SIG-M5 (cell line): ENCODE measurements at places on chromosomes 4 and X.

DNA sequence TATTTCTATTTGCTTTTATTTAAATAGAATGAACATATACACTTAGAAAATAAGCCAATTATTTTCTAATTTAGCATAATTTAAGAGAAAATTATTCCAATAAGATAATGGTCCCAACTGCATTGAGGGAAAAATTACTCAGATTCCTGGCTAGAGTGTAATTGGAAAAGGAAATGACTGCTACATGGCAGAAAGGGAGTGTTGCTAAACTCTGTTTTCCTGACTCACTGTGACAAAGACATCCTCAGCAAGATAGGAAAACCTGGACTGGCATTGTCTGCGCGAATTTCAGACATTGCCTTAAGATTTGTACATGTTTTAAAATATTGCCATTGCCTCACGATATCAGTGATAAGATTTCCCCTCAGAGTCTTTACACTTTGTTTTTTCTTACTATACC, 8.2 kb downstream of the TNIP3 start:
- no peak for DNase-seq

DNA sequence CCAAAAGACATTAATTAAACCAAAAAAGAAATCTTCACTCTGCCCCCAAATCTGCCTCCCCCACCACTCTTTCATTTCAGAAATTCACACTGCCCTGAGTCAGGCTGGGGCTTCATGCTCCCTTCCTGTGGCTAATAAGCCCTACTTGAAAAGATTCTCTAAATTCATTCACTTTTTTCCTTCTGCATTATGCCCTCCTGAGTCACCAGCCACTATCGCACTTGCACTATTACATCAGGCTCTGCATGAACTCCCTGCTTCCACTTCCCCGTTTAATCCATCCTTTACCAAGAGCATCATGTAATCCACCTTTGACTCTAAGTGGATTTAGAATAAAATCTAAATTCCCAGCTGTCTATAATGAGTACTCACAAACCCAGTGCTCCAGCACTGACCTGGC, 295.4 kb upstream of the KLF3 start:
- DNase-seq = no peak

DNA sequence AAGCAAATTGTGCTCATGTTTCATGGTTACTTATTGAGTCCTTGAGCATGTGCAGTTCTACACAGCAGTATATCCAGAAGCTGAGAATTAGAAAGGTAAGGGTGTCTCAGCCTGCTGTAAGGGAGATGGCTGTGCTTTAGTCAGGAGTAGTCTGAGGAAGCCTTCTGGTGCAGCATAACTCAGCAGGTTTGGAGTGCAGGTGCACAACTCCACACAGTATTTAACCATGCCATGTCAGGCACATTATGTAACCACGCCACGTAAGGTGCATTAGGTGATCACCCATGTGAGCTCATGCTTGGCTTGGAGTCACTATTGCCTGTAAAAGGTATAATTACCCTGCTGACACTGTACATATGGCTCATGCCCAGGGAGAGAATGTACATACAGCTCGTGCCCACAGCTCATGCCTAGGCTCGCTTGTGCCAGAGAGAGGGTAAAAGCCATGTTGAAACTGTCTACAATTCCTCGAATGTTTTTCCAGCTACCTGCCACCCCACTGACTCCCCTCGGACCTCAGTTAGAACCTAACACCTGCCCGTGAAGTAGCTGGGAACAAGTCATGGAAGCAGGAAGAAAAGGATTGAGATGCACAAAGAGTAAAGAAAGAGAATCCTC, 37.8 kb downstream of the UCHL1 start:
- DNase-seq = no peak

- no peak for DNase-seq
Measured at GRCh38 chrX:154802947-154803346, 2.3 kb downstream of the MPP1 start.

- DNase-seq = no peak
Measured at GRCh38 chr4:174170091-174170490, 113.4 kb downstream of the FBXO8 start.

- DNase-seq = no peak
Measured at GRCh38 chrX:24242649-24243175, 71.2 kb downstream of the SUPT20HL2 start.

- DNase-seq = no peak
Measured at GRCh38 chr4:118953276-118953675, 64.6 kb downstream of the SYNPO2 start.

DNA sequence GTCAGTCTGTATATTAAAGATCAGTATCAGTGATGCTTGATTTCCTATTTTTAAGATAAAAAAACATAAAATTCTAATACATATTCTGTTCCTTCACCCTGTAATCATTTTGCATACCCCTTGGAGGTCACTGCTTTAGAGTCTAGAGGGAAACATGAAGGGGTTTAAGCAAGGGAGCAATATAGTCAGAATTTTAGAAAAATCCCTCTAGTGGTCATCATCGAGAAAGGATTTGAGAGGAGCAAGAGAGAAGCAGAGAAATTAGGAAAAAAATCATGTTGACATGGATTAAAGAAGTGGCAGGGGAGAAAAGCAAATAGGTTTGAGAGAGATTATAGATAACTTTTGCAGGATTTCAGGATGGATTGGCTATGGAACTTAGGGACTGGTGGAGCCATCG, 11.1 kb downstream of the APEX2 start:
- no peak for DNase-seq

DNA sequence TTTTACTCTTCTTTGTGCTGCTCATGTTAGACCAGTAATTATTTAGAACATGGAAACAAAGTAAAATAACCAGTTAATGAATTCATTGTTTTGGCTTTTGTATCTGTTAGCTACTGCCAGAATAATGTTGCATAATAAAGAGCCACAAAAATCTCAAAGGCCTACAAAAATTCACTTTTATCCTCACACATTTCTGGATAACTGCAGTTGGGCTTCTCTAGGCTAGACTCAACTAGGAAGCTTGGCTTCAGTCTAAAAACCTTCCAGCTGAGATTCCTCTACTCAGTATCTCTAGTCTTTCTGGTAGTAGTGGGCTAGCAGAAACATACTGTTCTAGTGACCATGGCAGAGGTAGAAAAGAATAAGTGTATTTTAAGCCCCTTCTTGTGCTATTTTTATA, 73.0 kb downstream of the FAT4 start:
- no peak for DNase-seq

DNA sequence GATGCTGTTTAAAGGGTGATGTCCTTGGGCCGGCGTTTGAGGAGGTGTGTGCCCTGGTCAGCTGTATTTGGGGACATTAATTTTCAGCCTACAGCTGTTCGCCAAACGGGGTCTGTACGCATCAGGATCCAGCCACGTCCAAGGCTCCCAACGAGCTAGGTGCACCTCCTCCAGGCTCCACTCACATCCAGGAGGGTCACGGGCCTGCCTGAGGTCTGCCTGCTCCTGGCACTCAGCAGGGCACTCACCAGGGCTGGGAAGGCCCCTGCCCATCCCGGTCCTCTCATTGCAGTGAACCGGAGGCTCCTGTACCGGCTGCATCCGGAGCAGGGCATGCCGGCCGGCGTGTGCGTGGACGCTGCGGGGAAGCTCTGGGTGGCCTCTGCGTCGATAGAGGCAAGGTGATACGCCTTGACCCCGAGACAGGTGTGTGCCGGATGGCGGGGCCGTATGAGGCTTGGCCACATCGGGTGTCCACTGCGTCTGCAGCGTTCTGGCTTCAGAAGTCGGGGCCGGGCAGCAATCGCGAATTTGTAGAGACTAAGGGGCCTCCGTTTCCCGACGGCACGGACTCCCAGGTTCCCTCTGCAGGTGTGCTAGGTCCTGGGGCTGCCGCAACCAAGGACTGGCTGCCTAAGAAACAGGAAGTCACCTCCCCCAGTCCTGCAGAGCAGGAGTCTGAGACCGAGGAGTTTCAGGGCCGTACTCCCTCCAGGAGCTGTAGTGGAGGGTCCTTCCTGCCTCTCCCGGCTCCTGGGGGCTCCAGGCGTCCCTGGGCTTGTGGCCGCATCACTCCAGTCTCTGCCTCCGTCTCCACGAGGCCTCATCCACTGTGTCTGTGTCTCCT, 27.5 kb upstream of the PLCXD1 start:
- DNase-seq = no peak

GRCh38 chr4:176343286-176343685, 23.5 kb downstream of the SPCS3 start:
- DNase-seq = no peak

DNA sequence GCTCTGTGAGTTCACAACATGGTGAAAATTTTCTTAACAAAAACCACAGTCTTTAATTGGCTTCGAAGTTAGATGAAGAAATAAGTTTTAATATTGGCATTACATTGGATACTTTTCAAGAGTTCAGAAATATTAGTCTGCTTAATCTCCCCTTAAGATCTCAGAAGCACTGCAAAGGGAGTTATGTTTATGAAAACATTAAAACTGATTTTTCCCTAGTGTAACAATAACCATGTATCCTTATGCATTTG, 1.5 kb downstream of the SETD7 start:
- no peak for DNase-seq

GRCh38 chr4:98446499-98447375, 185.6 kb downstream of the RAP1GDS1 start:
- DNase-seq = no peak

DNA sequence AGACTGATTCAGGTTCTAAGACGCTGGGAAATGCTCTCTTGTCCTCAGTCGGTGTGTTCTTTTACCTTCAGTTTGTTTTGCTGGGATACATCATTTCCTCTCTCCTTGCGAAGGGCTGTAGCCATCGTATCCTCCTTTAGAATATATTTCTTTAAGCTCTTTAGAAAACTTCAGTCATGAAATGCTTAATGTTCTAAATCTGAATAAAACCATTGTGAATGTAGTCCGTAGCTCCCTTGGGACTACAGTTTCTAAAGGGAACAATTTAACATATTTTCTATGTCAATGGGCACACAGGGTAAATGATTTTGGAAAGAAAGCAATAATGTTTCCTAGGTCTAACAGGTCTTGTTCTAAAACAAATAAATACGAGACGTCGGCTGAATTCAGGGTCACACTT, 40.6 kb downstream of the STOX2 start:
- no peak for DNase-seq

DNA sequence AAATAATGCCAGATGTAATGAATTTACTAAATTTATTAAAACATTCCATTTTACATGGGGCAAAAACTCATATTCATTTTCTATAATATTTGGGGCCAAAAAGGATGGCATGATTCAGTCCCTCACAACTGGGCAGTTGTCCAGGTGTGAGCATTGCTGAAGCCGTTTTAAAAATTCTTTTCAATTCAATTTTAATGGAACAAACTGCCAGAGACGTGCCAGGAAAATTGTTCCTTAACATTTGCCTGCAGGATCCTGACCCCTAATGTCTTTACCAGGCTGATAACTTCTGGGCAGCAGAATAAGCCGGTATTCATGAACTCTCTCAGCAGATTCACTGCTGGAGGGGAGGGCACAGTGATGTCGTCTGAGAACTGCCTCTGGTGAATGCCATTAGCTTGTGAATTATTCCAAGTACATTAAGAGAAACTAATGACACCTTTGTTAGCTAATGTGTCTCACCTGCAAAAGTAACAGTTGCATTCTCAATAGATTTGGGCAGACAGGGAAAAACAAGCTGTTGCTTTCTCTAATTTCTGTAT, 1445.1 kb upstream of the TENM3 start:
- no peak for DNase-seq

DNA sequence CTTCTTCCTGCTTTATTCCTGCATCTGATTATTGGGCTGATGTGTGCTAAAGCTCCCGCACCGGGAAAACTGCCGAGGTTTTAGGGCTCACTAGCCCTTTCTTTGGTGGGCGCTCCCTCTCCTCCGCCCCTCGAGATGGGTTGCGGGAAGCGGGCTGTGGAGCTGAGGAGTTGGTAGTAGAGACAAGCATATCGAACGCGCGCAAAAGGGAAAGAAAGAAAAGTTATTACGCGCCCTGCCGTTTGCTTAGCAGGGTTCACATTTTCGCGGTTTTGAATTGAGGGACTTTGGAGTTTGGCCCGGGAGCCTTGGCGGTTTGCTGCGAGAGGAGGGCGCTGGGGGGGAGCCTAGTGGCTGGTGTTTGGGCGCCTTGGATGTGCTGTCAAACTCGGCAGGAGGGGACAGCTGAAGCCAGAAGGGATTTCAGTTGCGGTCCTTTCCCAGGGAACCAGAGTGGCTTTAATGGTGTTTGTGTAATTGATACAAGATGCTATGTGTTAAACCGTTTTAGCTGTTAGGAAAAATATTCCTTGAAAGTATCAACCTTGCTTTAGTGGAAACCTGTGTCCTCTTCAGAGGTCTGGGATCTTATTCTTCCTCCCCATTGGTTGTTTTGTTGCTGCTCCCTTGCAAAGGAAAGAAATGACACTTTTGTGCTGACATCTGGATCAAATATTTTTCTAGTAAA, 1.1 kb downstream of the GAB1 start:
- no peak for DNase-seq

DNA sequence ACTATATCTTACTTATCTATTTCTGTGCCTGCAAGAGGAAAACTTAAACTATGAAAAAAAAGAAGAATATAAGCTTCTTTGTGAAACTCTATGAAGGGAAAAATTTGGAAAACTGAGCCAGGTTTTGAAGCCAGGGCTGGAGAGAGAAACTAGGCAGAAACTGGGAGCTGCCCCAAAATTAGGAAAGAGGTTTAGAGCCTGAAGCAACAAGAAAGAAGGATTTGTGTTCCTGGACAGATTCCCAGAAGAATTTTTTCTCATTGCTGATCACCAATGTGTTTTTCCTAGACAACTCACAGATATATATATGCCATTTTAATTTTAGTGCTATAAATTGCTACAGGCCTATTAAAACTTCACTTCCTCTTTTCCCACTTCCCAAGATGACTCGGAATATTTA, 245.0 kb upstream of the GEMIN8 start:
- DNase-seq = no peak

DNA sequence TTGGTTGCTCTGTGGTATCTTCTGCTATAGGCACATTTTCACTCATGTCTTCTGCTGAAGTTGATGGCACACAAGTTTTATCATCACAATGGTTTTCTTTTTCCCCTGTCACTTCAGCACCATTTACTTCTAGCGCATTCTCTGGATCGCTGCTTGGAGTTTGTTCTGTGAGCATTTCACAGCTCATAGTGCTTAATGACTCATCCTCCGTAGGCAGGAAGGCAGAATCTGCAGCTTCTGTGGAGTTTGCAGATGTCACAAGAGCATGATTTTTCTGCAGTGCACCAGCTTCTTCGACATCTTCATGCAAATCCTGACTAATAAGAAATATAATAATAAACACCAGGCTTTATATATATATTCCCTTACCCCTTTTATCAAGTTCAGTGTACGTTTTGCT, 83.6 kb downstream of the CHM start:
- DNase-seq = no peak

DNA sequence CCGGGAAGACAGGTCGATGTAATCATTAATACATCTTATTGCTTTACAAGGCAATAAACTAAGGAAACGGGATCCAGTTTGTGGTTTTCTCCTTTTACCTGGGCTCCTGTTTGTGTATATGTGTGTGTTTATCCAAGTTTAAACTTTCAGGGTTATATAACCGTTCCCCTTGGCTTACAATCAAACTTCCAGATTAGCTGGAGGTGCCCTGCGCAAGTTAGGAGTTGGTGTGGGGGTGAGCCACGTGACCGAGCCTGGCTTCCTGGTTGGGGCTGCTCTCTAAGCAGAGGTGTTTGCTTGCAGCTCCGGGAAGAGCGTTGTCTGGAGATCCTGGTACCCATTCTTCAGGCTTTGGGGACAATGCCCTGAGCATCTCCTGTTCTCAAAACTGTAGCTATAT, 129.2 kb downstream of the FHDC1 start:
- no peak for DNase-seq
